ENCODE measurements at places on chromosomes 16 and 17.
A peak's percentile ranks its signal among the peaks of the same experiment; 100 is the strongest.

GRCh38 chr17:3675886-3676285 lies 7.3 kb downstream of the EMC6 start:
- no peak overlapping the region for H3K4me3 ChIP-seq
- H3K36me3 ChIP-seq: no peaks in the 10 kb centered on the region
- no peaks in the 10 kb centered on the region for H3K4me1 ChIP-seq
- no peak overlapping the region for H3K27ac ChIP-seq

- H3K4me1 ChIP-seq: peaks cover 8% of the 10 kb centered on the region
- H3K27me3 ChIP-seq: no peaks in the 10 kb centered on the region
- DNase-seq: no peak
- H3K27ac ChIP-seq: peak overlapping the region; percentile 10
- H3K36me3 ChIP-seq: no peaks in the 10 kb centered on the region
These were observed 129.7 kb downstream of the LAT start for GRCh38 chr16:29114574-29114973.

- no peaks in the 10 kb centered on the region for H3K4me1 ChIP-seq
- no peaks in the 10 kb centered on the region for H3K36me3 ChIP-seq
- H3K27ac ChIP-seq: no peak overlapping the region
- no peak for DNase-seq
- H3K4me3 ChIP-seq: no peak overlapping the region
These were observed 10.0 kb upstream of the USP43 start for GRCh38 chr17:9635340-9635739.

DNA sequence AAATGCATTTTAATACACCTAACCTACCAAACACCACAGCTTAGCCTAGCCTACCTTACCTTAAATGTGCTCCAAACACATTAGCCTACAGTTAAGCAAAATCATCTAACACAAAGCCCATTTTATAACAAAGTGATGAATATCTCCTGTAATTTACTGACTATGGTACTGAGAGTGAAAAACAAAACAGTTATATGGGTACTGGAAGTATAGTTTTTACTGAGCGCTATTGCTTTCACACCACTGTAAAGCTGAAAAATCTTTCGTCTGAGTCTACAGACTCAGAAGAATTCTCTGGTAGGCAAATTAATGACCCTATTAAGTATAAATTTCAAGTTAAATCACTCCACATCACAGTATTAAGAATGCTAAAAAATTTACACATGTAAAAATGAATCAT lies 3.5 kb downstream of the GRB2 start:
- H3K27me3 ChIP-seq: no peaks in the 10 kb centered on the region
- DNase-seq: no peak
- no peak overlapping the region for H3K27ac ChIP-seq
- no peak overlapping the region for H3K4me3 ChIP-seq
- H3K36me3 ChIP-seq: no peaks in the 10 kb centered on the region

GRCh38 chr17:8875436-8875835 lies 8.0 kb upstream of the PIK3R6 start:
- H3K27me3 ChIP-seq: no peaks in the 10 kb centered on the region
- H3K36me3 ChIP-seq: no peaks in the 10 kb centered on the region

GRCh38 chr16:88854306-88855111 lies 2.2 kb downstream of the GALNS start:
- H3K4me1 ChIP-seq: peaks cover 37% of the 10 kb centered on the region
- no peaks in the 10 kb centered on the region for H3K27me3 ChIP-seq
- no peak overlapping the region for H3K4me3 ChIP-seq
- no peaks in the 10 kb centered on the region for H3K36me3 ChIP-seq

DNA sequence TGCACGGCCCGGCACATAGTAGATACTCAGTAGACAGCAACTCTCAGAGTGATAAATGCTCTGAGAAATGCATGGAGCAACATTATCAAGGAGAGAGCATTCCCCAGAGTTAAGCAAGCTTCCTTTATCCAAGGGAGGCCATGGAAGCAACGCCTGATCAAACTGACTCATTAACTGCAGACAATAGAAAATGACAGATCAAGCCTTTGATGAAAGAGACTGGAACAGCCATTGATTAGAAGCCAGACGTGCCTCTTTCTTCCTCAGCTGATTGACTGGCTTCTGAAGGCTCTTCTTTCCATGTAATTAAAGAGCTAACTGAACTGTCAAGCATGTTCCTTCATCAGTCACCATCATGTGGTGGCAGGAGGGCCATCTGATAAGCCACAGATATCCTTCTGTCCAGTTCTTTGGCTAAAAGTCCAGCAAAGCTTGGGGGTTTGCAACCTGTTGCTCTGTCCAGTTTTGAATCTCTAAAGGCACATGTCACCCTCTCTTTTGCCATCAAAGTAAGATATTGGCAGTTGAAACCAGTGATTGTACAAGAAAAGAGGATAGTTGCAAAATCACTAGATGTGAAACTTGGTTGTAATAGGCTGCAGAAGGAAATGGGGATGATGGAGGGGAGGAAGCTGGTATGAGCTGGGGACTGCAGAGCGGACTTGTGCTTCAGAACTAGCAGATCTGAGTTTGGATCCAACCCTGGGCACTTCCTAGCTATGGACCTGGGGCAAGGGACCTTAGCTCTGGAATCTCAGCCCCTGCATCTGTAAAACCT lies 188.0 kb downstream of the HAPSTR1 start:
- H3K4me3 ChIP-seq: no peak overlapping the region
- DNase-seq: no peak
- H3K27me3 ChIP-seq: no peaks in the 10 kb centered on the region

GRCh38 chr17:48571826-48572417 lies 6.2 kb downstream of the HOXB4 start:
- no peaks in the 10 kb centered on the region for H3K27me3 ChIP-seq
- H3K4me1 ChIP-seq: no peaks in the 10 kb centered on the region
- no peak overlapping the region for H3K4me3 ChIP-seq
- H3K27ac ChIP-seq: no peak overlapping the region

DNA sequence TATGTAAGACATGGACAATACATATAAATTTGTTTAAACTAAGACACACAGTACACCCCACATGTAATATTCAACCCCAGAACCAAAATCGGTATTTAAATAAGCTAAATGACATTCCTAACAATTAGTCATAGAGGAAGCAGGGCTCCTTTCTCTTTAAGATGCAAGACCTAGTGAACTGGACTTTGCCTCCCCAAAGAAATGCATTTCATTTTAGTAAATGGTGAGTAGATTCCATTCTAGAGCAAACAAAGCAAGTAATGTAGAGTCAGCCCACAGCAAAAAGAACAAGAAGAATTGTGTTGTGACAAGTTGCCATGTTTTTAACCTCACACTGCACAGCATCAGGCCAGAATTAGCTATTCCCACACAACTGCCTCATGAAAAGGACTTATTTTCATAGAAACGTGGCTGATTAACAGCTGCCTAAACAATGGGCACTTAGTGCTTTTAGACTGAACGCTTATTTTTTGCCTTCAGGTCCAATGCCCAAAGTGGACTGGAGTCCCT lies 14.4 kb downstream of the DNAJC7 start:
- no peak overlapping the region for H3K27ac ChIP-seq
- H3K4me3 ChIP-seq: no peak overlapping the region
- DNase-seq: no peak

Data from testis (tissue), 5 donors.